ENCODE measurements at places on chromosomes 2 and 18.

GRCh38 chr2:99659874-99660273 is 170.1 kb upstream of the REV1 start:
- no peak for DNase-seq

GRCh38 chr2:241894681-241895426 is 25.3 kb downstream of the RTP5 start:
- DNase-seq: no peak

DNA sequence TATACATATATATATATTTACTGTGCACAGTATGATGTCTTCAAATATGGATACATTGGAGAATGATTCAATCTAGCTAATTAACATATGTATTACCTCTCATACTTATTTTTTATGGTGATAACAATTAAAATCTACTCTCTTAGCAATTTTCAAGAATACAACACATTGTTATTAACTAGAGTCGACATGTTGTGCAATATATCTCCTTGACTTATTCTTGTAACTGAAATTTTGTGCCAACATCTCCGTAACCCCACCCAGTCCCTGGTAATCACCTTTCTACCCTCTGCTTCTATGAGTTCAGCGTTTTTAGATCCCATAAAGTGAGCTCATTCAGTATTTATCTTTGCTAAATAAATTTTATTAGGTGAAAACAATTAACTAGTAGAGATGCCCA is 216.4 kb upstream of the TMEM200C start:
- no peak for DNase-seq

GRCh38 chr2:158189526-158189925 is 87.8 kb downstream of the UPP2 start:
- no peak for DNase-seq

- no peak for DNase-seq
Measured at GRCh38 chr2:100406120-100406508, 11.4 kb downstream of the CHST10 start.

- no peak for DNase-seq
Measured at GRCh38 chr2:213166109-213166508, 14.7 kb upstream of the IKZF2 start.

GRCh38 chr18:79378536-79379250 is 17.0 kb upstream of the NFATC1 start:
- DNase-seq: peak; percentile 91

GRCh38 chr2:152504618-152505017 is 169.6 kb downstream of the FMNL2 start:
- DNase-seq: no peak

DNA sequence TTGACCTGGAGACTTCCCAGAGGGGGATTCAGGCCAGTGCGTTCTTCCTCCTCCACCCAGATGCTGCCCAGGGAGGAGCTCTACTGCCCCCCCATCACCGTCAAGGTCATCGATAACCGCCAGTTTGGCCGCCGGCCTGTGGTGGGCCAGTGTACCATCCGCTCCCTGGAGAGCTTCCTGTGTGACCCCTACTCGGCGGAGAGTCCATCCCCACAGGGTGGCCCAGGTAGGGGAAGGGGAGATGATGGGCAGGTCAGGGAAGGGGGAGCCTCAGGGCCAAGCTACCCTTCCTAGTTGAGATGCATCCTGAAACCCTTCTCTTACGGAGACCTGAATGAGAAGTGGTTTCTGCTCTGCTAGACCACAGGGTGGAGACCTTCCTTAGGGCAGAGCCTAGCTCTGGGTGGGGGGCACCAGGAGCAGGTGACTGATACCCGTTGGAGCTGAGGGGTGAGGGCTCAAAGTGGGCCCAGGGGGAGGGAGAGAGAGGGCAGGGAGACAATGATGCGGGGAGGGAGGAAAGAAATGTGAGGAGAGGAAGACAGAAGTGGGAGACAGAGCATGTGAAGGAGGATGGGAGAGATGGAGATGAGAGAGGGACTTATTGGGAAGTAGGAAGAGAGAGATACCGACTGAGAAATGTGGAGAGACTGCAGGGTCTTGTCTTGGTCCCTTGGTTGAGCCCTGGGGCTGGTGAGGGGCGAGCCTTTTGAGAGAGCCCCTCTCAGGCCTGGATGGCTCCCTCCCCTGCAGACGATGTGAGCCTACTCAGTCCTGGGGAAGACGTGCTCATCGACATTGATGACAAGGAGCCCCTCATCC is 159.4 kb downstream of the DYSF start:
- no peak for DNase-seq

- no peak for DNase-seq
Measured at GRCh38 chr2:64793701-64794100, 140.0 kb upstream of the SERTAD2 start.

DNA sequence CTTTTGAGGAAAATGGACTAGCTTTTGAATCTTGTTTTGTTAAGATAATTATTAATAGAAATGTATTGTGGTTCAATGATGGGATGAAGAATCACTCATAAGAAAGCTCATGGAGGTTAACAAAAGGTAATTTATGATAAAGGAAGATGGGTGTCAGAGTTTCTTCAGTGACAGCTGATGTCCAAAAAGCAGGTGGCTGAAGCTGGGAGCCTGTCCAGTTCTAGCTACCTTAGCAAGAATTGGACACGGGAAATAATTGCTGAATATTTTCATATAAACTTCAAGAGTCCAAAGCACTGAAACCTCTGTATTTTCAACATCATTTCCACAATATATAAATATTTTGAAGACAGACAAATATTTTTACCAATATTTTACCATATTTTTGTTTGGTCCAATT is 1505.8 kb upstream of the SLC39A10 start:
- no peak for DNase-seq

GRCh38 chr2:133843091-133843490 is 274.8 kb upstream of the NCKAP5 start:
- no peak for DNase-seq
